ENCODE measurements at places on chromosomes 3 and 15. TPM values are rescaled to one million over a fixed set of nuclear protein-coding genes. Genes with fewer than 3 reads are reported as not detected.

The POPDC2 gene
- 3.8 TPM for total RNA-seq

The ACKR2 gene
- 0.56 TPM for total RNA-seq

The LRRIQ4 gene
- total RNA-seq = 0.16 TPM

The PLSCR5 gene
- total RNA-seq = not detected

DNA sequence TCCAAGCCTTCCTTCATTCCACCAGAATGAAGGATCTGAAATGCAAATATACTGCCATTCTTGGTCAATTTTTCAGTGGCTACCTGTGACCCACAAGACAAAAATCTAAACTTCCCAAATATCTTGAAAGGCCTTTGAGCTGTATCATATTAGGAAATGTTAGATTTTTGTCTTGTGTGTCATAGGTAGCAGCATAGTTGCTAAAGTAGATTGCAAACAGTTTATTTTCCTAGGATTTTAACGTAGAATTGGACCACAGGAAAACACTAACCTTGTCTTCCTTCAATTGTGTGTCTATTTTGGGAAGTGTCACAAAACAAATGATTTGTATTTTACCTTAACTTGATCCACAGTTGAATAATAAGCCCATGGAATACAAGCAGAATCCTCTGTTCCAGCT, 42.4 kb downstream of the CP start:
- no peak for DNase-seq

DNA sequence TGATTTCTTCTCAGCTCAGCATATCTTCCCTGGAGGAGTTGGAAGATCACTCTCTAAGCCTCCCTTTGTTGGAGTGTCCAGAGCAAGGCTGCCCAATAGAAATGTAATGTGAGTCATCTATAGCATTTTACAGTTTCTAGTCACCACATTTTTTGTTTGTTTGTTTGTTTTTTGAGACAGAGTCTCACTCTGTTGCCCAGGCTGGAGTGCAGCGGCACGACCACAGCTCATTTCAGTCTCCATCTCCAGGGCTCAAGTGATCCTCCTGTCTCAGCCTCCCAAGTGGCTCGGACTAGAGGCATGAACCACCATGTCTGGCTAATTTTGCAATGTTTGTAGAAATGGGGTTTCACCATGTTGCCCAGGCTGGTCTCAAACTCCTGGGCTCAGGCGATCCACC, 21.3 kb downstream of the KLHL6 start:
- DNase-seq = no peak

- no peak for DNase-seq
Measured at GRCh38 chr15:62903437-62903836, 139.1 kb upstream of the TPM1 start.

DNA sequence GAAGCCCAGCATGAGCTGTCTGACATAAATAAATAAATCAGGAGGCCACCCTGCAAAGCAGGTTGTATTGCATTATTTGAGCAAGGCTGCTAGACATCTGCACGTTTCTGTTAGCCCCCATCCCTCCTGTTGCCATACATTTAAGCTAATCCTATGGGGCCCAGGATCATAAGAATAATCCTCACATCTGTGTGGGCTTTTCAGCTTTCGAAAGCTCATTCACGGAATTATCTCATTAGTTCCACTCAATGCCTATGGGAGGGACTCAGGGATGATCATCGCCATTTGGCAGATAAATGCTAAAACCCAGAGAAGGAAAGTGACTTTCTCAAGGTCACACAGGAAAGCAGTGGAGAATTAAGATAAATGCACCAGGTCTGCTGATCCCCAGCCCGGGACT, 123.4 kb downstream of the TLE3 start:
- DNase-seq = no peak

DNA sequence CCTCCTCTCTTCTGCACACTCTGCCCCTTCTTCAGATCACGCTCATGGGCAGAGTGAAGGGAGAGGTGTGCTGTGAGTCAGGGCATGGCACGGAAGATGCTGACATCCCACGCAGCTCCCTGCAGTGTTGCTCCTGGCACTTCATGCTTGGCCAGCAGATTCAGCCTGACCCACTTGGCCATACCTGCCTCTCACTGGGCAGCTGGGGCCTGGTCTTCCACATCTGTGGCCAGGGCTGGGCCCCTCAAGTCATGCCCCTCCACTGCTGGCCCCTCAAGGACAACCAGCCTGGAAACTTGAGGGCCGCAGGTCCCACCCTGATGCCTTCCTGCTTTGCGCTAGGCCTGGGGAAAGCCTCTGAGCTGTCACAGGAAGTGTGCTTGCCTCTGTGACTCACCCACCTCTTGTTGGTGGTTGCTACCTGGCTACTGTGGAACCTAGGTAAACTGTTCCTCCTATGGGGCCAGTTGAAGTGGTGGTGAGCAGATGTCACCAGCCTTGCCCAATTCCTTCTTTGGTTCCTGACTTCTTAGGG, 48.7 kb downstream of the BSN start:
- no peak for DNase-seq

DNA sequence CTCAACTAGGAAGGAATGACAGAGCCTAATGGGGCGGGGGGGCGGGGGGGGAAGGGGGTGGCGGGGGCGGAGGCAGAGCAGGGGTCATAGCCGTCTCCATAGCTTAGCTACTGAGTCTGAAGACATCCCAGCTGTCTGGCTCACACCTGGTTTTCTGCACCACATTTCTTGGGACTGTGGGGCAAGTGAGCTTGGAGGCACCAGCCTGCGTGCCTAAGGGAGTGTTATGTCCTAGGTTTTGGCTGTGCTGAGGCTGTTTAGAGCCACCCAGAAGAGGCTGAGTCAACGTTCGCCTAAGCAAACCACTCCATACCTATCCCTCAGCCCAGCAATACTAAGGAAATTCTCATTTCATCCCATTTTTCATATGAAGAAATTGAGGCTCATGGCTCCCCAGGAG, 1.4 kb downstream of the IL17RD start:
- no peak for DNase-seq

- no peak for DNase-seq
Measured at GRCh38 chr3:155504682-155505081, 211.2 kb upstream of the STRIT1 start.

DNA sequence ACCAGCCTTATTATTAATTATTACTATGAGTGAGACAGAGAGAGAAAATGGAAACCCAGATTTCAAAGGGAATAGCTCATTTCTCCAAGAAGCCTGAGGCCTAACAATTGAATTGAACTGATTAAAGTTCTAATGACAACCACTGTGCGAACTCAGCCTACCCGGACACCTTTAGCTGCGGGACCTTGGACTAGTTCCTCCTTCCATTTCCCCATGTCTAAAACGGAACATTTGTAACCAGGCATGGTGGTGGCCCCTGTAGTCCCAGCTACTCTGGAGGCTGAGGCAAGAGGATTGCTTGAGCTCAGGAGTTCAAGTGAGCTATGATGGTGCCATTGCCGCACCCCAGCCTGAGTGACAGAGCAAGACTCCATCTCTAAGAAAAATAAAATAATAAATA, 16.4 kb upstream of the RTP2 start:
- no peak for DNase-seq

- DNase-seq = no peak
Measured at GRCh38 chr3:193552923-193553322, 1.8 kb downstream of the ATP13A4 start.

GRCh38 chr15:70204652-70205051, 106.9 kb upstream of the TLE3 start:
- DNase-seq = no peak

GRCh38 chr3:197912741-197913476, 37.1 kb upstream of the RPL35A start:
- DNase-seq = no peak

DNA sequence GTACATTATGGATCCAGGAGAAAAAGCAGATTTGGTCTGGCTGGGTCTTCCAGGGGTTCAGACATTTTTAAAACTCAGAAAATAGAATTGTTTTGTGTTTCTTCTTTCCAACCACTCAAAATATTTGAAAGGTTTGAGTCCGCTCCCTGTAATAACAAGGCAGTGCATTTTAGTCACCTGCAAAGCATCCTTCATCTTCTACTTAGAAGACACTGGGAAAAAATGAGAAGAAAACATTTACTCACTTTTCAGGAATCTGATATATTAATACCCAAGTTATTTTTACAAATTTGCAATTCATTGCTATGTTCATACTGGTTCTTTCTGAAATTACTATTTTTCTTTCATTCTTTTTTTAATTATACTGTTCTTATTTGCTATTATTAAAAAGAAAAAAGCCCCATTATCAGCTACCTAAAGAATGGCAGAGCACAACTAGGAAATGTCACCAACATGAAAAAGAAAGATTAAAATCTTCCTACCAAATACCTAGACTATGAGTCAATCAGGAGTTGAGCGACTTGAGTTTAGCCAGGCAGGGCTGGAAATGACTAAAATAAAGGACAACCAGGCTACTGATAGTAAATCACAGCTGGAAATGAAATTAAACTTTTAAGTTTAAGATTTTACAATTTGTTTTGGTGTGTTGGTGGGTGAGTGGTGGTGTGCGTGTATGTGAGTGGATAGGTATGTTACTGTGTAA, 280.3 kb upstream of the THBS1 start:
- DNase-seq = no peak
